Activated T-cell treated with anti-CD3 and anti-CD28 coated beads, Interleukin-2, amount 50 U/mL, for 72 hours (primary cell): ENCODE measurements at places on chromosomes 2 and 18. TPM values are rescaled to one million over a fixed set of nuclear protein-coding genes. Genes with fewer than 3 reads are reported as not detected.

GCC2 gene
- total RNA-seq = 65.5 TPM

DNA sequence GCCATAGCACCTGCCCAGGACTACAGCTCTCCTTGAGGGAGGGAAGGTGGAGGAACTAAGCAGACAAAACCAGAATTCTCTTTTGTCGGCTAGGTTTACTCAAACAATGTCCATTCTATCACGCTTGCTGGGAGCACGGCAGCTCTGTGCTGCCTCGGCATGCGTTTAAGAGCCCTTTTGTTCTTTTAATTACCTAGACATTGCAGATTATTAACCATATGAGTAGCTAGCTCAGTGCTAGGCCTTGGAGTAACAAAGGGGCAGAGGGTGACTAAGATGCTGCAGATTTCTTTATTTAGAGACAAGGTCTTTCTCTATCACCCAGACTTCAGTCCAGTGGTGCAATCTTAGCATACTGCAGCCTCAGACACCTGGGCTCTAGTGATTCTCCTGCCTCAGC, 11.1 kb downstream of the MSGN1 start:
- no peak for DNase-seq
- peaks cover 5% of the 10 kb centered on the region for H3K4me1 ChIP-seq
- peaks cover 41% of the 10 kb centered on the region for H3K27me3 ChIP-seq
- H3K4me3 ChIP-seq = no peak overlapping the region
- H3K36me3 ChIP-seq = no peaks in the 10 kb centered on the region
- no peak overlapping the region for H3K27ac ChIP-seq

DNA sequence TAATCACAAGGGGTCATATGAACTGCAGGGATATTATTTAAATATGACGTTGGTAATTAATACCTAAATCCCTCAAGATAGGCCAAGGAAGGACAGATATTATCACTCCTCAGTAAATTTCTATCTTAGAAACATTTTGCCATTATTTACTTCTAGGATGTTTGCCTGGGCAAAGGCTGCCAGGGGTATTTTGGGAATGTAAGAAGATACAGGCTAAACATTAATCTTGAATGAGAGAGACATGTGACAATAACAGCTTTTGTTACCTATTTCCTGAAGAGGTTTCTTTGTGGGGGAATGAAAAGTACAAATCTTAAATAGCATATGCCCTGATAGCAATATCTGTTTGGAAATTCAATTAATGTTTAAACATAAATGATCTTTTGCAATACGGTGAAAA, 756 bp upstream of the CCDC195 start:
- DNase-seq = no peak
- H3K27ac ChIP-seq = no peak overlapping the region
- no peaks in the 10 kb centered on the region for H3K4me1 ChIP-seq
- H3K36me3 ChIP-seq = no peaks in the 10 kb centered on the region
- H3K27me3 ChIP-seq = peaks cover 10% of the 10 kb centered on the region
- no peak overlapping the region for H3K4me3 ChIP-seq

CTNNA2 gene
- not detected for total RNA-seq

LONRF2 gene
- 0.10 TPM for total RNA-seq

DNA sequence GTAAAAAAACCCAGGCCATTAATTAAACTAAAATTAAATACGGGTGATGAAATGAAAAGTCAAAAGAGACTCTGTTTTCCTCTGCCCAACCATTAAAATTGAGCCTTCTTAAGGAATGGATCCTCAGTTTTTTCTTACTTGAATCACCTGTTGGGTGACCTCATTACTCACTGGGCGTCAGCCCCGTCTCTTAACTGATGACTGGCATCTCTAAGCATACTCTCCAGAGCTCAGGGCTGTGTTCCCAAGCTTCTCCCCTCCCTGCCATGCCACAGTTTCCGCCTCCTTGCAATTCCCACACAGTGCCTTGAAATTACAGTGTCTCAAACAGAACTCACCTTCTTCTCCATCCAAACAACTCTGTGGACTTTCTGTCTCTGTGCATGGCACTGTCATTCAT, 421.1 kb upstream of the CELF4 start:
- H3K36me3 ChIP-seq = no peaks in the 10 kb centered on the region
- DNase-seq = no peak
- no peaks in the 10 kb centered on the region for H3K27me3 ChIP-seq
- no peak overlapping the region for H3K4me3 ChIP-seq
- no peak overlapping the region for H3K27ac ChIP-seq
